Hypothalamus (tissue), 51 donors: ENCODE measurements at places on chromosomes 13 and 19.

- DNase-seq, result no peak
Measured at GRCh38 chr13:68275758-68276157, 1045.6 kb upstream of the PCDH9 start.

- no peak for DNase-seq
Measured at GRCh38 chr13:99974939-99975561, 3.5 kb upstream of the ZIC5 start.

- no peak for DNase-seq
Measured at GRCh38 chr19:2132731-2133490, 18.5 kb downstream of the AP3D1 start.

- DNase-seq, result no peak
Measured at GRCh38 chr19:7732045-7732444, at the start of gene CLEC4G. Gene CLEC4G (minus strand): TSS chr19:7732110. CDS start chr19:7732102, 8 bp downstream.

- no peak for DNase-seq
Measured at GRCh38 chr13:62305756-62306155, 890.1 kb upstream of the PCDH20 start.

DNA sequence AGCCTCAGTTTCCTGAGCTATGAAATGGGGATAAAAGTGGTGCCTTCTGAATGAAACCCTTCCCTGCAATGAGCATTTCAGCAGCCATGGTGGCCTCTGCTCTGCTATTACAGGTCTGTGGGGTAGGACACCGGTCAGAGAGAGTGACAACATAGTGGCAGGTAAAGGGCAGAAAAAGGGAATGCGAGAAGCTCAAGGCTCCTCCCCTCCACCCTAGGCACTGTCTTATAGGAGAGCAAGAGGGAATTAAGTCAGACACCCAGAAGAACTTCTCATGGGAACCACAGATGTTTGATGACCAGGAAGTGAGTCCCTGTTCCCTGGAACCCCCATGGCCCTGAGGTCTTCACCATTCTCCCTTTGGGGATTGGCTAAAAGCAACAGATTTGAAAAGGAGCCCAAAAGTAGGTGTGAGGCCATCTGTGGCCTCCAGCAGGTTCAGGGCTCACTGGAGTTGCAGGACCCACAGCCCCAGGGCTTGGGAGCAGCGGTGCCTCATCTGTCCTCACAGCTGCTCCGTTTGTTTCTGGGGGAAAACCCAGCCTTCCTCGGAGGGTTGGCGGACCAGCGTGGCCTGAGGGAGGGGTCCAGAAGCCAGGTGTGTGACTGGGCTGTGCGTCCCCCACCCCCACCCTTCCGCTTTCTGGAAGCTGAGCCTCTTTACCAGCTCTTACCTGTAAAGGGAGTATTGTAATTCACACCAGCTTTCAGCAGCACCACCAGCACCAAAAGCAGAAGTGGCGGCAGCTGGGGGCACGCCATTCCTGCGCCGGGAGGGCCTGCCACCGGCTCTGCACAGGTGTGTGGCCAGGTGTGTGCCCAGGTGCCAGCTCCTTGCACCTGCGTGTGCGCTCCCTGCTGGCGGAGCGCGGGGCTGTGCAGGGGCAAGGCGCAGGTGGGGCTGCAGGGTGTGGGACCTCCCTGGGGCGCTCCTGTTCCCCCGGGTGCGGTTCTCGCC is 19.4 kb downstream of the IQCN start:
- no peak for DNase-seq

GRCh38 chr19:28196101-28196500 is 1016.9 kb downstream of the UQCRFS1 start:
- DNase-seq, result no peak

DNA sequence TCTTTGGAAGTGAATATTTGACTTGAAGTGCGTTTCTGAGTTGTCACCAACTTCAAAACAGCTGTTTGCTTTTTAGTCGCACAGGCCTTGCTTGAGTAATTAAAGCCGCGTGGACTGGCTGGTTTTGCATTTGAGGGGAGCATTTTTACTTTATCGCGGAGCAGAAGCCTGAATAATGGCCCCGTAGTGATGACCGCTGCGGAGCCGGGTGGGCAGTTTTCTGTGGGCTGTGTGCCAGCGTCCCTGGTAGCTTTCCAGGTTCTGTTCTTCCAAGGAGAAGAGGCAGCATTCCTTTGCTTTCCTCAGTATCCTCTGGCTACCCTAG is 1.1 kb downstream of the NAA16 start:
- DNase-seq, result peak; percentile 42
